Neural progenitor cell (in vitro differentiated cells): ENCODE measurements at places on chromosomes 4 and X. TPM values are rescaled to one million over a fixed set of nuclear protein-coding genes. Genes with fewer than 3 reads are reported as not detected.

The ACE2 gene
- 0.15 and 0.17 TPM in 2 replicates for total RNA-seq

The TRAM1L1 gene
- 4.5 and 8.4 TPM in 2 replicates for total RNA-seq

The RAB41 gene
- total RNA-seq, result not detected in 2 replicates

The MTCP1 gene
- total RNA-seq, result 1.2 and 1.4 TPM in 2 replicates

The SPANXA2 gene
- total RNA-seq, result not detected in 2 replicates

The GPRIN3 gene
- total RNA-seq, result 0.15 TPM in 2 replicates

The ANOS1 gene
- 31.3 and 45.7 TPM in 2 replicates for total RNA-seq

The PWWP3B gene
- total RNA-seq, result 5.2 and 5.8 TPM in 2 replicates

The NFXL1 gene
- total RNA-seq, result 18.1 and 33.2 TPM in 2 replicates

The CCDC160 gene
- total RNA-seq, result 18.4 and 21.6 TPM in 2 replicates

DNA sequence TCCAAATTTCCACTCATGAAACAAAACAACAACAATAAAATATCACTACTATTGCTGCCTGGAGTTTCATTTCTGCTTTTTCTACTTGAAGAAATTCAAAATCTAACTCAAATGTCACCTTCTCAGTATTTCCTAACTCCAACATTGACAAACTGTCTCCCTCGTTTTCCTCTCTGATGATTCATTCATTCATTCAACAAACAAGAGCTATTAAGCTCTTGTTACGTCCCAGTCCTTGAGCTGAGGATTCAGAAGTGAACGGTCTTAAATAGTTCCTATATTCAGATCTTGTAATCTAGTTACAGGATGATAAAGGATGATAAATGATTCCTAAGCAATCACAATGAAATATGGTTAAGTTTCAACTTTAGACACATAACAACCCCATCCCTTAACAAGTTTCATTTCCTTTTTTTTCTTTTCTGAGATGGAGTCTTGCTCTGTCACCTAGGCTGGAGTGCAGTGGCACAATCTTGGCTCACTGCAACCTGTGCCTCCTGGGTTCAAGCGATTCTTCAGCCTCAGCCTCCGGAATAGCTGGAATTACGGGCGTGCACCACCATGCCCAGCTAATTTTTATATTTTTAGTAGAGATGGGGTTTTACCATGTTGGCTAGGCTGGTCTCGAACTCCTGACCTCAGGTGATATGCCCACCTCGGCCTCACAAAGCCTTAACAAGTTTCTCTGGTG lies 1.7 kb downstream of the SLC9B2 start:
- no peak for DNase-seq

DNA sequence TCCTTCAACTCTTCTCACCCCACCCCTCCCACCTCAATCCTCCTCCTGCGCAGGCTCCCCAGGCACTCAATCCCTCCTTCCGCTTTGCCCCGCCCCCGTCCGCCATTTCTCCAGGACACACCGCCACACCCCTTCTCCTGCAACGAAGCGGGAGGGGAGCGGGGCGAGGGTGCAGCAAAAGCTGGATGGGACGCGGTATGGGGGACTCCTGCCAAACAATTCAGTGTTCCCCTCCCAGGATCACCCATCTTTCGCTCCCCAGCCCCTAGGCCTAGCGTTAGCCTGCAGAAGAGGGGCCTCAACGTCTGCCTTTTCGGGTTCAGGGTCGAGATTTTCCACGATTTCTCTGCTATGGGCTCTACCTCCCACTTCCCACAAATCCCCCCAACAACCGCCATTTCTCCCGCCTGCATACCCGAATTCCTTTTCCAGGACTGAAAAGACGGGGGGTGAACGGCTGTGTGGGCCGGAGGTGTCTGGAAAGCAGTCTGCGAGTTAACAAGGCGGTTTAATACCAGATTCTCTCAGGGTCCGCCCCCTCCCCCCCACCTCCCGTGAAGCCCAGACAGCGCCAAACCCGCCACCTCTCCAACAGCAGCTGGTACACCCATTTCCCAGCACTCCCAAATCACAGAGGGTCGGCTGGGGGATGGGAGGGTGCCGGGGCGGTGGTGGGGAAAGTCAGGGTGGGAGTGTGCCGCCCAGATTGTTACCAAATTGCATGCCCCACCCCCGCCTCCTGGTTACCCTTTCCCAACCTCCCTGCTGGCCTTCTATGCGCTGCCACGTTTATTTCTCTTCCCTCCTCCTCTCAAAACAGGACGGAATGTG lies 774 bp downstream of the ARMCX2 start:
- peak; percentile 79 for DNase-seq

DNA sequence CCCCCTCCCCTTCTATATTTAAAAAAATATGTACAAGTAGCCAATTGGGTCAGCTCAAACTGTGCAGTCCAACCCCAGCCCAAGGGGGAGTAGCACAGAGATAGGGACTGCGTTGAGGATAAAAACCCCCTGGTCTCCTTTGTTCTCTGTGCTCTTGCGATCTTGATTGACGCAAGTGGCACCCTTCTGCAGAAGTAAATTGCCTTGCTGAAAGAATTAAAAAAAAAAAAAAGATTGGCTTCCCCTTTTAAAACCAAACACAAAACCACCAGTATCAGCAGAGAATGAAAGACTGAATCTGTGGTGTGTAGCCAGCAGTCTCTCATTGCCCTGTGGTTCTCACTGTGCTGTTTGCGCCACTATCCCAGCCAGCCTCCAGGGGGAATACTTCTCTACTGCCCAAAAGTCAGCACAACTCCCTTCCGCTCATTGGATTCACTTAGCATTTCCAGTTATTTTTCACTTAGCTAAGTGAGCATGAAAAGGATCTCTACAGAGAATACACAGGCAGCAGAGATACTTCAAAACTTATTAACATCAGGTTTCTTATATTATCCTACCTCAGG lies 29.7 kb downstream of the MANBA start:
- DNase-seq, result peak; percentile 46

DNA sequence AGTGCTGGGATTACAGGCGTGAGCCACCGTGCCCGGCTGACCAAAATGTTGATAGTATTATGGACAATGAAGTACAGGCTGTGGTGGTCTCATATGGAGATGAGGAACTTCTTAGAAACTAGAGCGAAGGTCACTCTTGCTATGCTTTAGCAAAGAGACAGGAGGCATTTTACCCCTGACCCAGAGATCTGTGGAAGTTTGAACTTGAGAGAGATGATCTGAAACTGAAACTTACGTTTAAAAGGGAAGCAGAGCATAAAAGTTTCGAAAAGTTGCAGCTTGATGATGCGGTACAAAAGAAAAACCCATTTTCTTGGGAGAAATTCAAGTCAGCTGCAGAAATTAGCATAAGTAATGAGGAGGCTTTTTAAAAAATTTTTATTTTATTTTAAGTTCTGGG lies 8.5 kb upstream of the CTAG2 start:
- no peak for DNase-seq

GRCh38 chrX:48677516-48677915 lies 6.1 kb upstream of the WAS start:
- no peak for DNase-seq
